H1 (cell line): ENCODE measurements at places on chromosomes 7 and 10. TPM values are rescaled to one million over a fixed set of nuclear protein-coding genes. Genes with fewer than 3 reads are reported as not detected.

Gene DYNC1I1
- total RNA-seq: 0.58 and 1.2 TPM in 2 replicates

Gene CPEB3
- total RNA-seq: 1.7 and 1.9 TPM in 2 replicates

Gene PROSER2
- total RNA-seq: 11.6 and 13.7 TPM in 2 replicates

Gene MYL10
- total RNA-seq: 0.44 TPM in 1 of 2 replicates, not detected in the other

Gene PIK3AP1
- 2.9 and 4.5 TPM in 2 replicates for total RNA-seq

Gene FKBP6
- 0.19 TPM in 1 of 2 replicates, not detected in the other for total RNA-seq

Gene TRDMT1
- 20.2 and 21.4 TPM in 2 replicates for total RNA-seq

Gene CDHR3
- total RNA-seq: 5.9 and 6.4 TPM in 2 replicates

Gene MYL7
- 3.3 and 3.6 TPM in 2 replicates for total RNA-seq

Gene ZNF804B
- total RNA-seq: not detected in 2 replicates

Gene STEAP1
- 8.1 and 9.5 TPM in 2 replicates for total RNA-seq

Gene IRF5
- 0.28 and 0.75 TPM in 2 replicates for total RNA-seq

Gene GPNMB
- 0.52 and 1.1 TPM in 2 replicates for total RNA-seq

Gene EXOSC1
- 52.1 and 53.6 TPM in 2 replicates for total RNA-seq

Gene OR6B1
- not detected in 2 replicates for total RNA-seq

Gene CUEDC2
- total RNA-seq: 41.7 and 43.6 TPM in 2 replicates

Gene XRCC2
- total RNA-seq: 32.1 and 34.0 TPM in 2 replicates

Gene ST8SIA6
- 1.1 and 1.3 TPM in 2 replicates for total RNA-seq

Gene SYT15
- total RNA-seq: 0.61 and 1.5 TPM in 2 replicates

Gene PPP1R17
- total RNA-seq: 2.5 and 3.8 TPM in 2 replicates

Gene NME8
- total RNA-seq: 0.22 and 0.57 TPM in 2 replicates

Gene PRKAR2B
- total RNA-seq: 35.1 and 37.0 TPM in 2 replicates

Gene PRRT4
- total RNA-seq: 0.34 and 0.69 TPM in 2 replicates

Gene LLCFC1
- total RNA-seq: not detected in 2 replicates

Gene NEUROG3
- total RNA-seq: 0.31 TPM in 1 of 2 replicates, not detected in the other

Gene UPK3B
- total RNA-seq: 18.4 and 20.6 TPM in 2 replicates

Gene ODAD2
- total RNA-seq: 4.1 and 4.3 TPM in 2 replicates

Gene VWA2
- 2.6 and 2.8 TPM in 2 replicates for total RNA-seq

Gene LRRTM3
- 0.44 and 0.48 TPM in 2 replicates for total RNA-seq

Gene HPS1
- 38.7 and 44.0 TPM in 2 replicates for total RNA-seq

Gene CDC14C
- total RNA-seq: not detected in 2 replicates

Gene LRGUK
- total RNA-seq: 2.4 and 3.6 TPM in 2 replicates

Gene MMD2
- not detected in 2 replicates for total RNA-seq

Gene C1QL3
- total RNA-seq: 1.0 and 1.3 TPM in 2 replicates

Gene CPXM2
- 2.5 and 2.9 TPM in 2 replicates for total RNA-seq

Gene LIPN
- total RNA-seq: not detected in 2 replicates

Gene FGFBP3
- 115 and 120 TPM in 2 replicates for total RNA-seq

Gene LIPM
- total RNA-seq: not detected in 2 replicates

Gene NKX2-3
- total RNA-seq: not detected in 2 replicates
